ENCODE measurements at places on chromosomes 3 and 15.
A peak's percentile ranks its signal among the peaks of the same experiment; 100 is the strongest.

GRCh38 chr15:84800365-84800806, 16.8 kb upstream of the ALPK3 start:
- DNase-seq: no peak

GRCh38 chr3:23193831-23194230, 9.3 kb upstream of the UBE2E2 start:
- DNase-seq: no peak

DNA sequence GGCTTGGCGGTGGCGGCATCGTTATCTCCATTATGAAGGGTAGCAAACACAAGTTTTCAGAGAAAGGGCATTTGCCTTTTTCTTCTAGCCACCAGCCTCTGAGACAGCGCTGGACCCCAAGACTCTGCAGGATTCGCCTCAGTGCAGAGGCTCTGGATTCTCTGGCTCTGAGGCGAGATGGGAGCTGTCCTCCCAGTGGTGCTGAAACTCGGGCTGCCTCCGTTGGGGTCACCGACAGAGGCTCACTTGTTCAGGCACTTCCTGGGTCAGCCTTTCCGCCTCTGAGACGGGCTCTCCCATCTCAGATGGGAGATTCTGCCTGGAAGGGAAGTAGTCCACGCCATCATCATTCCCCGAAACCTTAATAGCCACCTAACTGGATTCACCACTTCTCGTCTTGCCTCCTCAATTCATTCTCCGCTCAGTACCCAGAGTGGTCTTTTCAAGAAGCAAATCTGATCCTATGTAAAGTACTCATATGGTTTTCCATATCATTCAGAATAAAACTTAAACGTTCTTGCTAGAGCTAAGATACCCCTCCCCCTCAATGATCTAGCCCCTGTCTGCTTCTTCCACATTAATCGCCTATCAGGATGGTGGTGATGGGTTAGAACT, 76.9 kb downstream of the RHCG start:
- no peak for DNase-seq

GRCh38 chr3:149646181-149646766, 11.6 kb downstream of the WWTR1 start:
- no peak for DNase-seq

GRCh38 chr3:16370872-16371740, 106.1 kb downstream of the OXNAD1 start:
- no peak for DNase-seq

- no peak for DNase-seq
Observed at GRCh38 chr15:88637841-88638625, 783 bp upstream of the ISG20 start.

GRCh38 chr15:32704395-32704981, 13.3 kb upstream of the GREM1 start:
- no peak for DNase-seq

DNA sequence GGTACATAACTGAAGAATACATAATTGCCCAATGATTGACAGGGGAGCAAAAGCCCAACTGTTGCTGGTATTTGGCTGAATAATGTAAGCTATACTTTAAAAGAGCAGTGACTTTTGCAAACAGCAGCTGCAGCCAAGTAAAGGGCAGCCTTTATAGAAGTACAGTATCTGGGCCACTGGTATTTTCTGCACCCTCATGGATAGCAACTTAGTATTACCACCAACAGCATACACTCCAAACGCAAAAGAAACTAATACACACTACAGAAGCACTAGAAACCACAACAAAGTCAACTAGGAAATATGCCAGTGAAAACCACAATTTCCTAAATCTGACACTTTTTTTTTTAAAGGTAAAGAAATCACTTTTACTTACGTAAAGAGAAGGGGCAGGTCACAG, 206.1 kb downstream of the TIGIT start:
- DNase-seq: no peak

DNA sequence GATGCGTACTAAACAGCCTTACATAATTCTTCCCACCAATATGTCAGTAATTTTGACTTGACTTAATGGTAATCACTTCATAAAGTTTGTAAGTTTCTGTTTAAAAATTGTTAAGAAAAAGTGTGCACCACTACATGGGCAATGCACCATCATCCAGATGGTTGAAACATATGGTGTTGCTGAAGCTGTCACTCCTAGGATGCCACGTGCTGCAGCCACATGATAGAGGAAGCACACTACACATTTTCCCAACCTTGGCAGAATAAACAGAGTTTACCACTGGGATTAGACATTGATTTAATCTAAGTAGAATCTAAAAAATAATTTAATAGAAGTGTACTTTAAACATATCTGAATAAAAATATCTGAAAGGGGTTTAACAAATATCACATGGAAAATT, 1209.9 kb downstream of the NSUN3 start:
- no peak for DNase-seq

GRCh38 chr15:89367485-89368451, 33.1 kb upstream of the POLG start:
- DNase-seq: no peak

DNA sequence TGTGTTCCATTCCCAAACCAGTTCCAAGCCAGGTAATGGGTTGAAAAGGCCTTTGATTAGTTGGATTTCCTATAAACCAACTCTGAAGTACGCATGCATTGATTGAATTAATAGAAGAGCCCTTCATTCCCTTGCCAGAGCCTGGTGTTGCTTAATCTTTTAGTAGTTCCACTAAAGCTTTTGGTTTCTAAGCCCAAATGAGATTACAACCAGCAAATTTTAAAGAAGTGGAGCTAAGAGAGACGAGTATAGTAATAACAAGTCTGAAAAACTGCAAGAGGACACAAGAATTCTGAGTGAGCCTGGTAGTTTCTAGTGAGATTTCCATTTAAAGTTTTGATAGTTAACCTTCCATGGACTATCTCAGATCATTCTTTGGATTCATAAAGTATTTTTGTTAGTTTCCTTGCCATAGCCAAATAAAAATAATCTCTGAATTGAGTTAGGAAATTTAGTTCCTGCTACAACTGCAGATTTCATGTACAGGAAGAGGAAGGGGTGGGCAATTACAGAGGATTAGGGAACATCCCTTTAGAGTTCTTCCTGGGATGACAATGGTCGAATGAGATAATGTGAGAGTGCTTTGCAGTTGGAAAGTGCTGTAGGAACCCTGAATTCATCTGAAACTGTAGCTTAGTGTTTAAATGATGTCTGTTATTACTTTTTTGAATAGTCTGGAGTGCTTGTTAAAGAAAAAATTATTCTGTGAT, 136.8 kb downstream of the FNDC3B start:
- no peak for DNase-seq

GRCh38 chr3:126308394-126309125, 48.6 kb downstream of the KLF15 start:
- no peak for DNase-seq

DNA sequence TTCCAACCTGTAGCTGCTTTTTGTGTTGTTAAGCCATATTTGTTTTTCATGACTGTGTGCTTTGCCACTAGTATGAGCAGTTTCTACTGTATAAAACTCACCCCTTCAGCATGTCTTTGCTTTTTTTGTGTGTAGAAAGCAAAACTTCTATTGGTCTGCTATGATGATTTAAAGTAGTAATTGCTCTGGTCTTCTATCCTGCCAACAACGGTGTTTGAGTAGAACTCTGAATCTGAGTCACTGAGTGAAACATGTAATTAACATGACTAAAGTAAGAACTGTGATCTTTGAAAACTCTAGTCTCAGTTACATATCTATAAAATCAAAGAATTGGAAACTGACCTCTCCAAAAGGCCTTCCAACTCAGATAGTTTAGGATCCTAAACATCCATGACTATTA, 133.6 kb downstream of the TPRG1 start:
- no peak for DNase-seq

GRCh38 chr3:137304313-137305056, 346.7 kb downstream of the IL20RB start:
- DNase-seq: no peak

DNA sequence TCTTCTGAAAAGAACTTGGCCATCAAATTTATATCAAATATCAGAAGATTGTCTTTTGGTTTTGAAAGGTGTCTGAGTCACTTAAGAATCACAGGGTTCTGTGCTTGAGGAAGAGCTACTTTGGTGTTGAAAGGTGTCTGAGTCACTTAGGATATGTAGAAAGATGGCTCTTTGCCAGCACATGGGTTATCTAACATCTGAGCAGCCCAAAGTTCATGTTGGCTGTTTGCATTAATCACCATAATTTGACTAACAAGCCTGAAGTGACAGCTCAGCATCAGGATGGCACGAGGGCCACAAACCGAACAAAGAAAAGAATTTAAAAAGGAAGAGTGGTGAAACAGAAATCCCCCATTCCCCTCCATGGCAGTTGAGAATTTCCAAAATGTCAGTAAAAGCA, 190.5 kb upstream of the CMC1 start:
- no peak for DNase-seq

DNA sequence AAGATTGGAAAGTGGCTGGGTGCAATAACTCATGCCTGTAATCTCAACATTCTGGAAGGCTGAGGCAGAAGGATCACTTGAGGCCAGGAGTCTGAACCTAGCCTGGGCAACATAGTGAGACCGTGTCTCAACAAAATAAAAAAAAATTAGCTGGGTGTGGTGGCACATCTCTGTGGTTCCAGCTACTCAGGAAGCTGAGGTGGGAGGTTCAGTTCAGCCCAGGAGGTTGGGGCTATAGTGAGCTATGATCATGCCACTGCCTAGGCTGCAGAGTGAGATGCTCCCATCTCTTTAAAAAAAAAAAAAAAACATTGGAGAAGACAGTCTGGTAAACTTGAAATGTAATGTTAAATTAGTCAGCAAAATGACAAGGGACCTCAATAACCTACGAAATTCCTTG, 57.9 kb downstream of the STAG1 start:
- DNase-seq: peak; percentile 6

DNA sequence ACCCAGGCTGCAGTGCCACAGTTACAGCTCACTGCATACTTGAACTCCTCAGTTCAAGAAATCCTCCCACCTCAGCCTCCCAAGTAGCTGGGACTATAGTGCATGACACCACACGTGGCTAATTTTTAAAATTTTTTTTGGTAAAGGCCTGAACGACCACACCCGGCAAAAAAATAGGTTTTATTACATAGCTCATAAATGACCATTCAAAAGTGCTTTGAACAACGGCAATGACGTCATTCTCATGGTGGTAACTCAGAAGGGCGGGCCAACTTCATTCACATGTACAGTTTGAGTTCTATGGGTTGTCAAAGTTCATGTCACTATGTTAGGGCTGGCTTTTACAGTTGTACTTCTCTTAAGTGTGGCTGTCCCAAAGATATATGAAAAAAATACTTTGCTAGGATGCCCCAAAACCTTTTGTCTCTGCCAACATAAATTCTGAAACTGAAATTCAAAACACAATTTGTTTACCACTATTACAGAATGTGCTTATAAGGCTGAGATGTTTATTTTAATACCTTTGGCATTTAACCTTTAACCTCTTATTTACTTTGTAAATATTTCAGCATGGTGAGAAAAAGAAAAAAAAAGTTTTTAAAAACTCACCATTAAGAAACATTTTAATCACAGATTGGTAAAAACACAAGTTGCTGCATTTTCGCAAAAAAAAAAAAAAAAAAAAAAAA, 6.2 kb downstream of the MYO1E start:
- no peak for DNase-seq

DNA sequence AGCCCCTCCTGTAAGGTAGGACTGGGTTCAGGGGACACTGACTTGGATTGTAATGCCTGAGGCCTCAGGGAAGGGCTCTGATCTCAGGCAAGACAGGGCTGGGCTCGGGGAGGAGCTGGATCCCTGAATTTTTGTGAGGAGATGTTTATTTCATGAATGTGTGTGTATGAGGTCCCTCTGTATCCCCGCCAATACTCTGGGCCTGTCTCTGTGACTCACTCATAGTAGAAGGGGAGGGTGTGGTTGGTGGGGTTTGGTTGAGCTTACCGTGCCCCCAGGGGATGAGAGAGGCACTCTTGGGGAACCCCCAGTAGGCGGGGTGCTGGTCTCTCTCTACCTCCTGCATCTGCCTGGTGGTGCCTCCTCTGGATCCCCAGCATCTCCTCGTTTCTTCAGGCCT, 28.1 kb downstream of the RPSA start:
- no peak for DNase-seq

DNA sequence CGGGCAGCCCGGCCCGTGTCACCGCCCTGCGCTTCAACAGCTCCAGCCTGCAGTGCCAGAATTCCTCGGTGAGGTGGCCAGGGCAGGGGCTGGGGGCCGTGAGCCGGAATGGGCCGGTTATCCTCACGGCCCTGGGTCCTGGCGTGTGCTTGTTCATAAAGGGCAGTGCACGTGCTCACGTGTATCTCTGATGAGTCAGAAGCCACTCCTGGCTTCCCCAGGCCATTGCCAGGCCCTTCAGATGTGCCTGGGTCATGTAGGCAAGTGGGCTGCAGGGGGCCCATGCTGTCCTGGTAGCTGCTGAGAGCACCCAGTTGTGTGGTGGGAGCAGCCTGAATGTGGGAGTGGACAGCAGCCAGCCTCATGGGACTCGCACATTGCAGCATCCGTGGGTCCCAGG, 29.2 kb downstream of the PLXNA1 start:
- DNase-seq: no peak

DNA sequence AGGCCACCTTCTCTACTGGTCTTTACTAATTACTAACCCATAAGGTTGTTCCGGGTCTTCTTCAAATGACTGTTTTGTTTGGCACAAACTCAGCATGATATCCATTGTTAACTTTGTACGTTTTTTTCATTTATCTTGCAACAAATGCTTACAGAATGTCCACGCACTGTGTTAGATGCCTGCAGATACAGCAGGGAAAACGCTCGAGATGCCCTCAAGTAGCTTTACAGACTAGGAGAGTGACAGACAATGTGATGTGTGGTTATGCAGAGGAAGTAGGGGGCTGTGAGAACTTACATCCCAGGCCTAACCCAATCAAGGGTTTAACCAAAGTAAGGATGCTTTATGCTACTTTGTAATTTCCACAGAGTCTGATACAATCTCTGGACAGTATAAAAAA, 949 bp upstream of the RFC4 start:
- no peak for DNase-seq

- DNase-seq: no peak
Observed at GRCh38 chr3:191239407-191240031, 40.5 kb downstream of the OSTN start.

- DNase-seq: no peak
Observed at GRCh38 chr15:40510201-40510600, 39.4 kb downstream of the CHST14 start.

GRCh38 chr3:133570139-133570936, 3.1 kb upstream of the CDV3 start:
- no peak for DNase-seq

- no peak for DNase-seq
Observed at GRCh38 chr3:37096288-37096687, 78.1 kb downstream of the LRRFIP2 start.

- DNase-seq: no peak
Observed at GRCh38 chr3:181999314-181999713, 287.6 kb downstream of the SOX2 start.

GRCh38 chr15:56234804-56235203, 8.9 kb downstream of the RFX7 start:
- DNase-seq: no peak

DNA sequence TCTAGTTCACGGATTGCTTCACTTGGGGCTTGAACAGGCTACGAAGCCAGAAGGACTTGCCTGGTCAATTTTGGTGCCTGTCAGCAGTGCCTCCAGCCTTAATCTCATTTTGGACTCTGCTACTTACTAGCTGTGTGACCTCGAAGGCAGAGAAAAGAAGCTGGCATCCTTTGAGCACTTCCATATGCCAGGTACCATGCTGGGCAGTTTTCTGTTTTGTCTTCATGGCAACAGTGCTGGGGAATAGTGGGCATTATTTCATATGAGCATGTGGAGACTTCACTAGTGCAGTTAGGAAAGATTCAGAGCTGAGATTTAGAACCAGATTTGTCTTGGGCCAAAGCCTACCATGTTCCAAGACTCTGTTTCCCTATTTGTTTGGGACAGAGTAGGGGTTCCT, 92.2 kb downstream of the LRTM1 start:
- no peak for DNase-seq

All from activated effector memory CD4-positive, alpha-beta T cell treated with Interleukin-2 at 50 U/mL for 16 hours (primary cell).